ENCODE measurements at places on chromosomes 2 and 18.

- no peak for DNase-seq
These were observed 130.0 kb downstream of the LPIN1 start for GRCh38 chr2:11876436-11876835.

- DNase-seq = no peak
These were observed 19.9 kb upstream of the CDH19 start for GRCh38 chr18:66623821-66624220.

DNA sequence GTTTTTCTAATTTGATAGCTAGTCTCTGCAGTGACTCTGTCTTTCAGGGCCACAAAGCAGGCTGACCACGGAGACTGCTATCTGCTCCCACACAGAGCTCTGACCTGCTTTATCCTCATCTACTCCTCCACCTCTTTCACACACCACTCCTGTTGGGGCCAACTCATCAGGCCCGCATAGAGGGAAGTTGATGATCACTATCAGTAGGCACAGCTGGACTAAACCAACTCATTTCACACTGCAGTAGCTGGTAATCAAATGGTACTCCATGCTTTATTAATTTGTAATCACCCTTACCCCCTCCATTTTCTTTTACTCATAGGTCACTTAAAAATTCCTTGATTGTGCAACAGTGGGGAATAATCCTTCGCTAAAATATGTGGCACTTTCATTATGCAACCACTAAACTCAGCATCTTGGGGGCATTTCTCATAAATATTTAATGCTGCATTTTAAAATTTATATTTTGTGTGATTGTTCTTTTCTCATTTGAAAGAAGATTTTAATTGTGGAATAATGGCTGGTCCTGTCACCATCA lies 249.8 kb upstream of the GCFC2 start:
- DNase-seq = no peak

DNA sequence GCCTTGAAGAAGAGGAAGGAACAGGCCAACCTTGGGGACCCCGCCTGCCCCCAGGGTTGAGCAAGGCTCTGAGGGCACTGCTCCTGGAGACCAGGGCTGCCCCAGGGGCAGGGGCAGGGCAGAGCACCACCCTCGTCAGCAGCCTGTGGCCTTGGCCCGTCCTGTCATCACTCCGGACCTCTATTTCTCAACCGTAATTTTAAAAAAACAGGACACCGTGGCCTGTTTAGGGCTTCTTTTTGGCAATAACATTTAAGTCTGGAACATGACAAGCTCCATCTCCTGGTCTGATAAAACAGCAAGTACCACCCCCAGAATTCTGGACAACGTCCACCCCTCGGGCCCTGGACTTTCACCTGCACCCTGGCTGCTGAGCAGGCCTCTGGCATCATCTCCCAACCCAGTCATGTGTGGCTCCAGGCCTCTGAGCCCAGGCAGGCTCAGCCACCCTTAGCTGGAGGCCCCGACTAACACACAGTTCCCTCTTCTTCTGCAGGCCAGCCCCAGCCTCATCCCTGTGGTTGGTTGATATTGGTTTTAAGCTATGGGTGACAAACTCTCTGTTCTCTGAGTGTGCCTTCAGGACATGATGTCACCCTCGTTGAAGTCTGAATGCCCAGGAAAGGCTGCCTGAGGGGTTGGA lies 22.6 kb upstream of the ID2 start:
- DNase-seq = no peak

DNA sequence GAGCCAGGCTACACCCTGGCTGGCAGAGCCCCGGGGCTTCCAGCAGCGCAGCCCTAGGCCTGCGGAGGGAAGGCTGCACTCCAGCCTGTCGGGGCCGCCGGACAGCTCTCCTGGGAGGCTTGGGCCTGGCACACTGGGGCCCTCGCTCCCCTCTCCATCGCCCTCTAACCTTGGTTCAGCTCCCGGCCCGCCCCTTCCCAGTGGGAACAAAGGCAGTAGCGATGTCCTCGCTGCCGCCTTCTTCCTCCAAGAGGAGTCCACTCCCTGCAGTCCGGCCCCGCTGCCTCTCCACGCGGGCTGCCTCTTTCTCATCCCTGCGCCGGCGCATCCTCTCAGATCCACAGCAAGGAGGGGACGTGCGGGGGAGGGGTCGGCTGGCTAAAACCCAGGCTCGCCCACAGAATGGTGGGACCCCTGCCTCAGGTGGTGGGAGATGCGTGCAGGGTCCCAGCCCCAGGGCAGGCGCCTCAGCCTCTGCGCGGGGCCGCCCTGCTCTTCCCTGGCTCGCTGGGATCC lies 138.1 kb downstream of the TWIST2 start:
- DNase-seq = no peak

DNA sequence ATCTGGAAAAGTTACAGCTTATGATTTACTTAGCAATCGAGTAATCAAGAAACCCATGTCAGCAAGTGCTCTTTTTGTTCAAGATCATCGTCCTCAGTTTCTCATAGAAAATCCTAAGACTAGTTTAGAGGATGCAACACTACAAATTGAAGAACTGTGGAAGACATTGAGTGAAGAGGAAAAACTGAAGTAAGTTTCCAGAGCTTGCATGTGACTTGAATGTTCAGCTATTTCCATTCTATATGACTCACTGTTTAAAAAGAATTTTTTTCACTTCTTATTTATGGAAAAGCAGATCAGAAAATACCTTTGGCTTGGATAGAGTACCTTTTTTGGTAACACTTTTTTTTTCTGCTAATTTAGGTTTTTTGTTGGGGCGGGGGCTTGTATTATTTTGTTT lies 70.7 kb downstream of the PMS1 start:
- no peak for DNase-seq

DNA sequence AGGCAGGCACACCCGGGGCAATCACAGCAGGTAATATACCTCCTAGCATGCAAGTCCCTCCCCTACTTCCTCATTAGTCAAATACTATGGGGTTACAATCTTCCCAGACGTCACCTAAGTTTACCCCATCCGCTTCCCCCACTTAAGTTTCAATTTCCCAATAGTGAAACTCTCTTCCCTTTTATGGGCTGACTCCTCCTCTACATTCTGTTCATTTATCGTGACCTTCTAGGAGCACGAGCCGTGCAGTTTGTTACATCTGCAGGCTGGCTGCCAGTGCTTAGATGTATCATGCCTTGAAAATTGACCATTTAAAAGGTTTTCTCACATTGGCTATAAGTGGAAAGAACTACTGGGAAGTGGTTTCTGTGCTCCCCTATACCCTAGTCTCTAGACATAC lies 1357.8 kb upstream of the CRIM1 start:
- no peak for DNase-seq

DNA sequence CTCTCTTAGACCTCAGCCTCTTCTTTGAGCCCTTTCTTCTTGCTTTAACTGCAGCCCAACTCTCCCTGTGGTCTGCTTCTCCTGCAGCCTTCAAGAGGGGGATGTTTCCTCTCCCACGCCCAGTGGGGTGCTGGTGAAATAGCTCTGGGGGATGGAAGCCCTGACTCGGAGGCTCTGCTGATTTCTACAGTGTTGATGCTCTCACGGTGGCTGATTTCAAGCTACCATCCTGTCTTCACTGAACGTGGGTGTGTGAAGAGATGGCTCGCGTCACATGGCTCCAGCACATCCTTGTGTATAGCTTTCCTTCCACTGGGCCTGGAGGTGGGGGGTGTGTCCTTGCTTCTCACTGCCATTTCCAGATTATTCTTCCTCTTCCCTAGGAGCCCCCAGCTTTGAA lies 20.0 kb downstream of the MPP4 start:
- DNase-seq = no peak

GRCh38 chr2:236579048-236579745 lies 9.6 kb downstream of the ACKR3 start:
- no peak for DNase-seq
